ENCODE measurements at places on chromosomes 1 and 21.
A peak's percentile ranks its signal among the peaks of the same experiment; 100 is the strongest.

DNA sequence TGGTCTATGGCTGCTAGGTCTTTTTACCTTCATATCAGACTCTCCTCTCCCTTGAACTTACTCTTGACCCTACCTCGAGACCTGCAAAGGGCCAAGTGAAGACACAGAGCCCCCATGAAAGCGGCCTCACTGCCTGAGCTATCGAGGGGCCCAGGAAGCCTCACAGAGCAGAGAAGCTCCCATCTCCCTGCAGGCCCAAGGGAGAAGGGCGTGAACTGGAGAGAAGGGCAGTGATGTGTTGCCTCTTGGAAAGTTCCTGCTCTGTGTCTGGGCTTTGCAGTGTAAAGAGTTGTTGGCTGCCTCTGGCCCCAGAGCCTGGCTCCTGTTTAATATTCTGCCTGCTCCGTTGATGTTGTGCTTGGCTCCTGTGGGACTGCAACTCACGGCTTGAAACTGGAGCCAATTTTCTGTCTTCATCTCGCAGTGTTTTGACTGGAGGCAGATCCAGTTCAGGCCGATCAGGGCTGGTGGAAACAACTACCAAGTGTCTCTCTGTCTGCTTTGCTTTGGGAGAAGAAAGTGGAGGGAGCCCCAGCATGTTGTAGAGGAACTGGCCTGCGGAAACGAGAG is 4.3 kb downstream of the SERTAD4 start:
- no peak for ATAC-seq

- ATAC-seq, result no peak
Observed at GRCh38 chr1:177091040-177091439, 73.5 kb downstream of the ASTN1 start.

DNA sequence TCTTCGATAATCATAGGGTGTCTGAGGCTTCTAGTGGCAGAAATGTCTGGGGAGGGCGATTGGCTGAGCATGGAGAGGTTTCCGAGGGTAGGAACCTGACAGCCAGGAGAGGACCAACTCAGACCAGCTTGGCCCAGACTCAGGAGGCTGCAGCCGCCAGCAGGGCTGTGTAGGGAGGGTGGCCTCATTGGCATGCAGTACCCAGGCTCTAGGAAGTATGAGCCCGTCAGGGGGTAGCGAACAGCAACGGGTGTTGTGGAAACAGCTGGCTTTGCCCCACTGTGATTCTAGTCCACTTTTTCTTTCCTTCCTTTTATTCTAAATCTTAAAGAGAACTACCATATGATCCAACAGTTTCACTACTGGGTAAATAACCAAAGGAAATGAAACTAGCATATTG is 103.3 kb downstream of the DIRAS3 start:
- no peak for ATAC-seq

- no peak for ATAC-seq
Observed at GRCh38 chr1:109365642-109366204, 32.0 kb downstream of the SORT1 start.

DNA sequence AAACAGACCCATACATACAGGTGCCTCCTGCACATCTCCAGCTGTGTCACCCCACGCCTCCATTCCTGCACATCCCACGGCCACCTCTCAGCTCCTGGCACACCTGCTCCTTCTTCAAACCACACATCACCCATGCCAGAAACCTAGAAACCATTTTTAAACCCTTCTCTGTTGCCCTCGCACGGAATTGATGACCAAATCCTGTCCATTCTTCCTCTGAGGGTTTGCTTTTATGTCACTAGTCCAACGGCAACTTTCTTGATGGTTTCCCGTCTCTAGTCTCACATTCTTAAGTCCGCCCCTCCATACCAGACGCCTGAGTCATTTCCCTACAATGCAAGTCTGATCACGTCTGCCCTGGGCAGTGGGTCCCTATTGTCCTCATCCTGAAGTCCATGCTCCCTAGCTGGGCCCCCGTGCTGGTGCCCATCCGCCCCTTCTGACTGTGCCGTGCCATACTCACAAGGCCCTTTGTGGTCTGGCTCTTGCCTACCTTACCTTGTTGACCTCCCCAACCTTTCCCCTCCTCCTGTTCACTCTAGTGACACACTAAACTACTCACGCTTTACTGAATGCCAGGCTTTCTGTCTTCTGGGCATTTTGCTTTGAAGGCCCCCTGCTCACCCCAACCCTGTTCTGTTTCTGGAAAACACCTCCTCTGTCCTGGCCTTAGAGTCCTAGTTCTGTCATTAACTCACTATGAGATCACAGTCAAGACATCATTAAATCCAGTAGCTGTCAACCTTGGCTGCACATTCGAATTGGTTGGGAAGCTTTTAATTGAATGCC is 17.6 kb downstream of the SLC2A1 start:
- peak; percentile 66 for ATAC-seq

DNA sequence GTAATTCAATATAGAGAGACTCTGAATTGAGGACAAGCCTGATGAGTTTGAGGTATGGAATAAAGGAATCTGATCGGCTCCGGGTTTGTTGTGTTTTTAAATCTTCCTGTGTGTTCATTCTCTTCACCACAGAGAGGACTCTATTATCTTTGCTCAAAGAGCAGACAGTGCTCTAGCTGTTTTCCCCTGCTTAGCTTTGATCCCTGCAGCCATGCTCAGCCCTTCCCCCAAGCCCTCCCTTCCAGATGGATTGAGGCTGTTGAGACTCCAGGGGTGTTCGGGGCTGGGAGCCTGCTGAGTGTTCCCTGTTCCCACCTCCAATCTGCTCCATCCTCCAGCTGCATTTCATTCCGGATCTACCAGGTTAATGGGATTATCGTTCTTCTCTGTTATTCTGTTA is 74.2 kb upstream of the CXADR start:
- no peak for ATAC-seq

DNA sequence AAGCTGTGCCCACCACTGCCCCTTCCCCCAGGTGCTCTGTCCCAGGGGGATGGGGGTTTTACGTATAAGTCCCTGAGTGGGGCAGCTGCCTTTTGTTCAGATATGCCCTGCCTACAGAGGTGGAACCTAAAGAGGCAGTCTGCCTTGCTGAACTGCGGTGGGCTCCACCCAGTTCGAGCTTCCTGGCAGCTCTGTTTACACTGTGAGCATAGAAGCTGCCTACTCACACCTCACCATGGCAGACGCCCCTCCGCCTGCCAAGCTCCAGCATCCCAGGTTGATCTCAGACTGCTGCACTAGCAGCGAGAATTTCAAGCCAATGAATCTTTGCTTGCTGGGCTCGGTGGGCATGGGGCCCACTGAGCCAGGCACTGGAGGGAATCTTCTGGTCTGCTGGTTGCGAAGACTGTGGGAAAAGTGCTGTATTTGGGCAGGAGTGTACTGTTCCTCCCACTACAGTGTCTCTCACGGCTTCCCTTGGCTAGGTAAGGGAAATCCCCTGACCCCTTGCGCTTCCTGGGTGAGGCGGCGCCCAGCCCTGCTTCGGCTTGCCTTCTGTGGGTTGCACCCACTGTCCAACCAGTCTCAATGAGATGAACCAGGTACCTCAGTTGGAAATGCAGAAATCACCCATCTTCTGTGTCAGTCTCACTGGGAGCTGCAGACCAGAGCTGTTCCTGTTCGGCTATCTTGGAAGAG is 17.6 kb upstream of the RWDD3 start:
- ATAC-seq, result no peak

All from activated T-helper 17 cell treated with anti-CD3 and anti-CD28 coated beads, Interleukin-2, amount 50 U/mL, for 72 hours (primary cell).